Gastroesophageal sphincter (tissue), 4 donors: ENCODE measurements at places on chromosomes 16 and 17.

DNA sequence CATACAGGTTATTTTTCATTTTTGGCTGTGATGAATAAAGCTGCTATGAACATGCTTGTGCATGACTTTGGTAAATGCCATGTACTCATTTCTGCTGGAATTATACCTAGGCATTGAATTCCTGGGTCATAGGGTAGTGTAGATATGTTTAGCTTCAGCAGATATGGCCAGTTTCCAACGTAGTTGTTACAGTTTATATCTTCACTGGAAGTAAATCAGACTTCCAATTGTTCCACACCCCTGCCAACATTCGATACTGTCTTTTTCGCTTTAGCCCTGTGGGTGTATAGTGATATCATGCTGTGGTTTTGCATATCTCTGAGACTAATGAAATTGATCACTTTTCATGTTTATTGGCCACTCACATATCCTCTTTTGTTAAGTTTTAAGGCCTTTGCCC is 50.4 kb downstream of the ARHGAP27 start:
- ATAC-seq = no peak

GRCh38 chr17:77106874-77107358 is 33.9 kb upstream of the SEC14L1 start:
- no peak for ATAC-seq

DNA sequence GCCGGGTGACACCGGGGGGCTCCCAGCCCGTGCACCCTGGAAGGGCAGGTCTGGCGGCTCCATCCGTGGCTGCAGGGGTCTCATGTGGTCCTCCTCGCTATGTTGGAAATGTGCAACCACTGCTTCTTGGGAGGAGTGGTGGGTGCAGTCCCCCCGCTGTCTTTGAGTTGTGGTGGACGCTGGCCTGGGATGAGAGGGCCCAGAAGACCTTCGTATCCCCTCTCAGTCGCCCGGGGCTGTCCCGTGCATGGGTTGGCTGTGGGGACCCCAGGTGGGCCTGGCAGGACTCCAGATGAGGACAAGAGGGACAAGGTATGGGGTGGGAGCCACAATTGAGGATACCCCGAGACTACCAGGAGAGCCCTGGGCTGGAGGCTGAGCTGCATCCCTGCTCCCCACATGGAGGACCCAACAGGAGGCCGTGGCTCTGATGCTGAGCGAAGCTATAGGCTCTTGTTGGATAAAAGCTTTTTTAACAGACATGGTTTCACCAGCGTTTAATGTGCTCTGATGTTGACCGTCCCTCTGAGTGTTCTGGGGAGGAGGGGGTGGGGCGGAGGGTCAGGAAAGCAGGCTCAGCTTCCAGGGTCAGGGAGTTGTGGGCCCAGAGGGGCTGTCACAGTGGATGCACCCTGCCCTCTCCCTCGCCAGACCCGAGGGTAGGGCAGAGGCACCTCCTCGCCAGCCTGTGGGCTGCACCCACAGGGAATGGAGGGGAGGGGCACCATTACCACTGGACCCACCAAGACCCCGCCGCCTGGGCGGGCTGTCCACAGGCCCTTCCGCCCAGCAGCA is 5.4 kb downstream of the SPATA2L start:
- no peak for ATAC-seq

DNA sequence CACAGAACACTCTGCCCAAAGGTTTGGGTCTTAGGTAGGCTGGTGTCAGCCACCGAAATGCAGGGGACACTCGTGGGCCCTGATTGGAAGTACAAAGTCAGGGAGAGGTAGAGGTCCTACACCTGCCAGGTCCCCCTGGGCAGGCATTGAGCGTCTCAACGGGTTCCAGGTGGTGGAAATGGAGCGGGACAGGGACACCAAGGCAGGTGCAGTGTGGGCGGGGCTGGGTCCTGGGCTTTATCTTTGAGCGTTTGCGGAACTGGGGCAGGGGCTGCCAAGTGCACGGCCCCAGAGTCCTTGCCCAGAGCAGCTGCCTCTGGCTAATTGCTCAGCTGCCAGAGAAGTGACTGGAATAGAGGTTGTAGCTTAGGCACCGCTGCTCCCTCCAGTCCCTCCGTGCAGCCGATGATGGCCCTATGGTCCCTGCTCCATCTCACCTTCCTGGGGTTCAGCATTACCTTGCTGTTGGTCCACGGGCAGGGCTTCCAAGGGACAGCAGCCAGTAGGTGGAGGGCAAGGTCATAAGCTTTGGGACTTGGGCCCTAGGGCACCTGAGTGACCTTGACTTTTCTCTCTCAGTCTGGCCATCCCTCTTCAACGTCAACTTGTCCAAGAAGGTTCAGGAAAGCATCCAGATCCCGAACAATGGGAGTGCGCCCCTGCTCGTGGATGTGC is at the start of gene ZACN:
ZACN (plus strand) TSS at position 323 of the 675 bp plus-strand sequence; CDS start at position 406, 83 bp downstream.
- ATAC-seq = no peak

DNA sequence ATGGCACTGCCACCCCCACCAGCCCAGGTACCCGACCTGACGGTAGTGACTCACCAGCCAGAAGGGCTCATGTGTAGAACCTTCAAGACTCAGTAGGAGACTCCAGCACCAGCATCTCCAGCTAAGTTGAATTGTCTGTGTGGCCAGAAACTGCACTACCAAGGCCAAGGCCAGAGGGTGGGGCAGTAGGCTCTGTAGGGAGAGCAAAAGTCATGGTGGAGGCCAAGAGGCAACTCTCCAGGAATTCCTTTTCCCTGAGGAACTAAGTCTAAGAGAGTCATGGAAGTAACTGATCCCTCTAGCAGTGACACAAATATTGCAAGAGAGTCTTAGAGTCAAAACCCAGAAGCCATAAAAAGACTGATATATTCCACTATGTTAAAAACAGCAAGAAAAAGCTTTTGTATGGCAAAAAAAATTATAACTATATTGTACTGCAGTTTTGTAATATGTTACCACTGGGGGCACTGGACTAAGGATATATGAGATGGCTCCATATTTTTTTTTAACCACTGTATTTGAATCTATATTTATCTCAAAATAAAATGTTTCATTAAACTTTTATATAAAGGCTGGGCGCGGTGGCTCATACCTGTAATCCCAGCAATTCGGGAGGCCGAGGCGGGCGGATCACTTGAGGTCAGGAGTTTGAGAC is 30.2 kb upstream of the GUCY2D start:
- no peak for ATAC-seq

- no peak for ATAC-seq
Measured at GRCh38 chr17:74059479-74060240, 143.8 kb upstream of the RPL38 start.

DNA sequence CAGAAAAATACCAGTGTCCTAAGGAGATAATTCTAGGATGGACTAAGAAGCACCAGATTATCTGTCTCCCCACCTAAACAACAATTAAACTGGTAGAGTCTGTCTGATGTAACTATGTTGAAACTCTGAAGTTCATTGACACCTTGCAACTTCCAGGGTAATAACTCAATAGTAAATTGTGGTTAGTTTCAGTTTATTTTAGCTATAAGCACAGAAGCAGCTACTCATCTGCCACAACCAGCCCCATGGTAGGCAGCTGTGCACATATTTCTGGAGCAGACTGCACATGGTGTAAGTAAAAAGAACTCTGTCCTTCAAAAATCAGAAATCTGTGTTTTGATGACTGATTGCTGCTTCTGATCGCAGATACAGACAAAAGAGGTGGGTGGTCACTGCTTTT is 852.1 kb downstream of the CDH11 start:
- no peak for ATAC-seq

DNA sequence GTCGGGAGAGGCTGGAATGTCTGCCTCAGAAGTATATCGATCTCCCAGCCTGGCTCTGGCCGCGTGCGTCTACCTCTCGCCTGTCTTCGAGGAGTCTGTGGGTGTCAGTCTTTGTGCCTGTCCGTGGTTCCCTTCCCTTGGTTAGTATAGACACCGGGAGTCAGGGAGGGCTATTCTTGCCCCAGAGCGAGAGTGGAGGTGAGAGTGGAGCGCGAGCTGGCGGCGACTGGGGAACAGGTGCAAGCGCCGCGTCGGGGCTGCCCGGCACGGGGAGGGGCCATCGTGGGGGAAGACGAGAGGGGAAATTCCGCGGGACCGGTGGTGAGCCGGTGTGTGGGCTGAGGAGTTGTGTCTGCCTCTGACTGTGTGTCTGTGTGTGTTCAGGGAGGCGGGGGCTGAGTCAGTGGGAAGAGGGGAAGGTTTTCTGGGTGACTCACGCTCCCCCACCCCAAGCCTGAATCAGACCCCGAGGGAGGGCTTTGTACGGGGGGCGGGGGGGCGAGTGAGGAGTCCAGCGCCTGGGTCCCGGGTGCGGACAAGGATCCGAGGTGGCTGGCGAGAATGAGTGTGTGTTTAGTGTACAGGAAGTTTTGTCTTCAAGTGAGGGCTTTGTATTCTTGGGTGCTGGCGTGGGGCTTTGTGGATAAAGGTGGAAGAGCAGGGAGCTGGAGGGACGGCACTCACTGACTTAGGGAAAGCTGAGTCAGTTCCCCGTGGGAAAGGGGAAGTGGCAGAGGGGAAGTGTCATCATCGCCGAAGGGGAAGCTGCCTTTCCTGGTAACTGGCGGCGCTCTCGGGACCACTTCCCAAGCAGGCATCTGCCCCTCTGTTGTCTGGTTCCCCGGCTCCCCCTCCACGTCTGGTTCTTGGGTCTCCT is 8.6 kb downstream of the KDM6B start:
- ATAC-seq = peak; percentile 24

DNA sequence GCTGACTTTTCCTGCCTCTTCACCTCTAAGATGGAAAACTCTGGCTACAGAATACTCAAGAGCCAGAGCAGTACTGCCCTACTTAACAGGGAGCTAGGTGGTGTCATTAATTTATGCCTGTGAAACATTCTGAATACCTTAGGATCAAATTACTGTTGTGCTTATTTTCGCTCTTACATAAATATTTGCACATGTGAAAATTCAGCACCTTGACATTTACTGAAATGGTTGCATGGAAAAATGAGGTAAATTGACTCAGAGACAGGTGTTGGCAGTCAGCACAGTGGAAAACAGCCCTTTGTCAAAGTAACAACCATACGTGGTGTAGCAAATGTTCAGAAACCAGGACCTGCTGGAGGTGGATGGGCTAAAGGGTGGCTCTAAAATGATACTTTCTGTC is 193.6 kb downstream of the CDH8 start:
- no peak for ATAC-seq

DNA sequence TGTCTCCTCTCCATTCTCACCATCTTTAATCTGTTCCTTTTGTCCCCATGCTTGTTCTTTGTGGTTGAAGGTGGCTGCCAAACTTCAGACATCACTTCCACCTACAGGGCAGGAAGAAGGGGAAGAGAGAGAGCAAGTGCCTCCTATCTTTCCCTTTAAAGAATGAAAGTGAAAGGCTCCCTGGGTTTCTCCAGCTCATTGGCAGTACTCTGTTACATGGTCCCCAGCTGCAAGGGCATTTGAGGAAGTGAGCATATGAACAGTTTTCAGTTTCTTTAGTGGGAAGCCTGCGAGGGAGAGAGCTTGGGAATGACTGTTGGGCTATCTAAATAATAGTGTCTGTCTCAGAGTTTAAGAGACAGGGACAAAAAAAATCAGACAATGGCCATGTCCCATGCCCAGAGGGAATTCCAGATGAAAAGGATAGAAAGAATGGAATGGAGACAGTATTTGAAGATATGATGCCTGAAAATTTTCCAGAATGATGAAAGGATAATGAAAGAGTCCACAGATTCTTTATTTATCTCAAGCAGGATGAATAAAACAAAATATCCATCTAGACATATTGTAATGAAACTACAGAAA is 159.9 kb downstream of the LGALS9B start:
- no peak for ATAC-seq

- no peak for ATAC-seq
Measured at GRCh38 chr17:29612404-29613280, 10.1 kb downstream of the CORO6 start.

GRCh38 chr17:83175822-83176622 is 96.6 kb downstream of the METRNL start:
- no peak for ATAC-seq

GRCh38 chr16:80585764-80586163 is 45.0 kb downstream of the DYNLRB2 start:
- no peak for ATAC-seq

DNA sequence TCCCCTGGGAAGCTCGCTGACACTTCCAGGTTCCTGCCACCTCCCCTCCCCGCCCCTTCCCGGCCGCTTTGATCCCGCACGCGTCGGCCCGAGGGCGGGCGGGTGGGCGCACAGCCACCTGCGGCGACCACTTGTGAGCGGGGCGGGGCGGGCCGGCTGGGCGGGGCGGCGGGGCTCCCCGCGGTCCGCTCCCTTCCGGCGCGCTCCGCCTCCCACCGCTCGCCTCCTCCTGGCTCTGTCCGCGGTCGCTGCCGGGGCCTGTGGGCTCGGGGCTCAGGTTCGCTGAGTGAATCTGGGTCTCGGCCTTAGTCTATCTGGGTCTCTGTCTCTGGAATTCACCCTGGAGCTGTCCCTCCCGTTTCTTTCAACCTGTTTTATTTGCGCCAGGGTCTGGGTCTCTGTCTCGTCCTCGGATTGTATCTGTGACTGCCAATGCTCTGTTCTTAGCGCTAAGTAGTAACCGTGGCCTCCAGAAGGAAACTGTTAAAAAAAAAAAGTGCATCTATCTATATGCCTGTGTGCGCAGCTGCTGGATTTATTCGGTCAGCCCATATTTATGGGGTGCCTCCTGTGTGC is 2.7 kb upstream of the HES7 start:
- ATAC-seq = peak; percentile 29

DNA sequence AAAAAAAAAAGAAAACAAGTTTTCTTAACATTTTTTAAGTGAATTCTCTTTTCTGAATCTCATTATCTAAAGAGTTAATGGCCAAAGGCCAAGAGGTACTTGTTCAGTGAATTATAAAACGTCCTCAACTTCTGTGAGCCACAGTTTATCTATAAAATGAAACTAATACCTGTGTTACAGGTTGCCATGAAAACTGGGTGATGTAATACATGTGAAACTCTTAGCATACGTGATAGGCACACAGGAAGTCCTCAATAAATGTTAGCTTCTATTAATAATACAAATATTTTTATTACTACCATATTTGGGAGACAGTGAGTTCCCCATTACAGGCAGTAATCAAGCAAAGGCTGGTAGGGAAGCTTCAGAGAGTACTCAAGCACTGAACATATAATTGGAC is 13.5 kb upstream of the INPP5K start:
- ATAC-seq = no peak

DNA sequence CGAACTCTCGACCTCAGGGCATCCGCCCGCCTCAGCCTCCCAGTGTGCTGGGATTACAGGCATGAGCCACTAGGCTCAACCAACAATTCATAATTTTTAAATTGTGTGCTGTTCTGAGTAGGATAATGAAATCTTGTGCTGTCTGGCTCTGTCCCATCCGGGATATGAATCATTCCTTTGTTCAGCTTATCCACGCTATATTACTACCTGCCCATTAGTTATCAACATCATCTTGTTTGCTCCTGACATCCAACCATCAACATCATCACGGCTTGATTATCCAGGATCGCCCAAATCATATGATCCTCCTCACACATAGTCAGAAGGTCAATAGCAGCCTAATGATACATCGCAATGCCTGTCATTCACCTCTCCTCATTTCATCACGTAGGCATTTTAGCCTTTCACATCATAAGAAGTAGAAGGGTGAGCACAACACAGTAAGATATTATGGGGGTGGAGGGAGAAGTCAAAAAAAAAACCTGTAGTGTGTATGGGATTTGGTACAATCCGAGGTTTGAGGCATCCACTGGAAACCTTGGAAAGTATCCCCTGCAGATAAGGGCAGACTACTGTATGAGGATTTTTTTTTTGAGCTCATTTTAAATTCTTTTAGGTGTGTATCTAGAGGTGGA is 77.0 kb upstream of the SIAH1 start:
- ATAC-seq = no peak

- ATAC-seq = no peak
Measured at GRCh38 chr17:41710472-41711090, 1.6 kb upstream of the GAST start.
